ENCODE measurements at places on chromosomes 13 and 19.

DNA sequence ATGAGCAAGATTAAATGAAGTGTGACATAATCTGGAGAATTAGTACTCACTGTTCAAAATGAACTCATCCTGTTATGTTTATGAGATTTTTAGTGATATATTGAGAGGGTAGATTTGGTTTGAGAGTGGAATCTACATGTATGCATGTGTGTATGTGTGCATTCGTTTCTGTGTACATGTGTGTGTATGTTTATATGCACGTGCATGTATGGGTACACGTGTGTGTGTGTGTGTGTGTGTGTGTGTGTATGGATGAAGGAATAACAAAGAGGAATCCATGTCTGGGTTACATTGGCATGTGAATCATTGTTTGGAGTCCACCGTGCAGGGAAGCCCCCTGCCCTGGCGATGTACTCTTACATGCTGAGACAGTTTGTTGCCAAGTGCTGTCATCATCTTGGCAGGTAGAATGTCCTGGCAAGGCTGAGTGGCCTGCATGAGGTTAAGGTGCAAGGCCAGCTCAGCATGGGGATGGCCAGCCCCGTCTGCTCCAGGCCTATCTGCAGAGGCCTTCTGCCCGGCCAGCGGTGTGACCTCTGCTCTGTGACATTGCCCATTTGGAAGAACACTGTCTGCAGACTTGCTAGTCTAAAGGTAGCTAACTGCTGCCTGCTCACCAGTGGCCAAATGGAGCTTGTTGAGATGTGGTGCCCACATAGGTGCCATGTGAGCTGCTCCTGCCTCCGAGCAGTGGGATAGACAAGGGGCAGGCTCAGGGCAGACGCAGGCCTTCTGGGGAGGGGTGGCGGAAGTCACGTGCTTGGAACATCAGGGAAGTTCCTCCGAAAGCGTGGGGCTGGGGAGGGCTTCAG is 222.3 kb downstream of the TEX29 start:
- no peak for DNase-seq

DNA sequence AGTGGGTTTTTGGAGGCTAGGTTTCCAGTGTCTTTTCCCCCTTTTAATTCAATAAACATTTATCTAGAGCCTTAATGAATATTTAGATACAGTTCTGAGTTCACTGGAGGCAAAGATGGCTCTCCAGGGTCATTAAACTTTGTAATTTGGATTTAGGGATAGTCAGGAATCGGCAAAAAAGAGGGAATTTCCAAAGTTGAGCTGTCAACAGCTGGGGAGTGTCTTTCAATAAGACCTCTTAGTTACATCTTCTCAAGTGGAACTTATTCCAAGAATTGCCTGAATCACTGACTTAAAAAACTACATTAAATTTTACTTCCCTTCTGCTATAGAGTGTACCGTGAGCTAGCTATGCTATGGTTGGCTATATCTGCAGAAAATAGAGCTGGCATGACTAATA is 2.0 kb downstream of the LRCH1 start:
- no peak for DNase-seq

DNA sequence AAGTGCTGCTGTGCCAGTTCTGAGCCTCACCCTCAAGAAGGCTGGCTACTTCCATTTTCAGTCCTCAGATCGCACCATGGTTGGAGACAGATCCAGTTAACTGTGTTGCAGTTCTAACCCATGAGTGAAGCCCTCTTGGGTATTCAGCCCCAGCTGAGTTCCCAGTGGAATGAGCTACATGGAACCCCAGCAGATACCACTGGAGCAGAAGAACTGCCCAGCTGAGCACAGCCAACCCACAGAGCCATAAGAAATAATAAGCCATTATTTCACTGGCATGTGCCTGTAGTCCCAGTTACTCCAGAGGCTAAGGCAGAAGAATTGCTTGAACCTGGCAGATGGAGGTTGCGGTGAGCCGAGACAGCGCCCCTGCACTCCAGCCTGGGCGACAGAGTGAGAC is 59.9 kb downstream of the LATS2 start:
- no peak for DNase-seq

GRCh38 chr13:44747179-44747578 is 171.0 kb upstream of the TSC22D1 start:
- no peak for DNase-seq

- DNase-seq: no peak
These were observed 1207.8 kb downstream of the EFNB2 start for GRCh38 chr13:105327581-105328126.

- peak; percentile 25 for DNase-seq
These were observed 31.9 kb upstream of the FEM1A start for GRCh38 chr19:4759388-4760284.

DNA sequence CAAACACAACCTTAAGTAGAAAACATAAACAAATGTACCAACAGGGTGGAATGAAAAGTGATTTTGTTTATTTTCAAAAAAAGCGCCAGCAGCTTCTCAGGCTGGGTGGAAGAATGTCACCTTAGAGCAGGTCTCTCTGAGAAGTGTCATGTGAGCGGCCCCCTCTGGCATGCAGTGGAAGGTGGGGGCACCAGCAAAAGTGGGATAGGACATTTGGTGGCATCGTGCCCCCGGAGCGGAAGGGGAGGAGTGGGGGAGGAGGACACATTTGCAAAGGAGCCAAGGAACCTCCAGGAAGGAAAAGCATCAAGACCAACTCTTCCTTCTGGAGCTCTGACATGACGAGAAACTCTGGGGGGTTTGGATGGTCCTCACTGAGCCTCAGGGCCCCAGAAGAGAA is 635.3 kb downstream of the UQCRFS1 start:
- DNase-seq: no peak

GRCh38 chr13:27789153-27789494 is 3.2 kb upstream of the GSX1 start:
- DNase-seq: no peak

- no peak for DNase-seq
These were observed 17.5 kb upstream of the FREM2 start for GRCh38 chr13:38669234-38669964.

DNA sequence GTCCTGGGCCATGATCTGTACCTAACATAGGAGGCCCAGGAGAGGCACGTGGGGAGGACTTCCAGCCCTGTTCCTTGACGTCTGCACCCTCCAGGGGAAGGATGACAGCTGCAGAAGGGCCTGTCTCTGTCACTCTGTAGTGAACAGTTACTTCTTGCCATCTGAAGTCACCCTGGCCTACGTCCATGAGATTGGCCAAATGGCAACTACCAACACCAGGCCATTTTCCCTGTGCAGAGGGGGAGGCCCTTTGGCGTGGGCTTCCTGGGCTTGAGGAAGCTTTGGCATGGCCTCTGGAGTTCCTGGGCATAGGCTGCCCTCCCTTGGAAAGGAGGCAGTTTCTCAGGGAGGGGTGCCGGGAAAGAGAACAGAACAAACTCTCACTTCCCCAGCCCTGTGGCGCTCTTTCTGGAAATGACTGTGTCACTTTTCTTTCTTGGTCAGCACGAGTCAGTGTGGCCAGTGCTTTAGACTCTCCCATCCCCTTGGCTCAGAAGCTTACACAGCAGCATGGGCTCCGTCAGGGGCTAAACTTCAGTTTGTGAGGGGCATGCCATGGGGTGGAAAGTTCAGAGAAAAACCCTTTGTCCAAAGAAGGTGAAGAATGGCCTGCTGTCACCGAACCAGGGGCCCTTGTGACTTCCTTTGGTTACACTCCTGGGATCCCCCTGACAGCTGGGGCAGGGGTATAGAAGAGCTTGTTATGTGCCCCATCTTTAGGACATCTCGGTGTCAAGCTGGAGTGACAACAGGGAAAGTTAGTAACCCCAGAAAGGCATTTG is 5.3 kb downstream of the CARM1 start:
- DNase-seq: no peak

GRCh38 chr13:110687736-110688135 is 18.2 kb downstream of the CARS2 start:
- DNase-seq: no peak

GRCh38 chr13:77833331-77833863 is 85.2 kb downstream of the EDNRB start:
- no peak for DNase-seq

- no peak for DNase-seq
These were observed 12.8 kb downstream of the RGCC start for GRCh38 chr13:41470196-41470595.

- DNase-seq: no peak
These were observed 35.5 kb downstream of the DOT1L start for GRCh38 chr19:2199215-2199614.

- DNase-seq: no peak
These were observed 9.5 kb downstream of the LGALS7 start for GRCh38 chr19:38763795-38764220.

Data from T-helper 1 cell (primary cell).